ENCODE measurements at places on chromosomes 2 and 18.

- DNase-seq = no peak
These were observed 94.2 kb upstream of the FZD7 start for GRCh38 chr2:201939453-201939941.

DNA sequence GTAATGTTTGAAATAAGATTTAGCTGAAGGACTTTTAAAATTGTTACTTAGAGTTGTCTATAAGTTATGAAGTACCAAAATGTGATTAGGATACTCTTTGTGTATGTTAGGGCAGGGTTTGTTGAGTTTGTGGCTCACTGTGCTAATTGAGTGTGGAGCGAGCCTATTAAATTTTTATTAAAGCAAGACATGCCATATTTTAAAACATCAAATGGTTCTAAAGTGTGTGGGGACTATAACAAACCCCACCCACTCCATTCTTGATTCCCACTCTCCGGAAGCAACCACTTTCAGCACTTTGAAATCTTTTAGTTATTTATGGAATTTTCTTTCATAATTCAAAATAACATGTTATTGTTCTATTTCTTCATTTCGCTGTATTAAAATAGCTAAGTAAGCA lies 1.8 kb downstream of the HNMT start:
- no peak for DNase-seq

DNA sequence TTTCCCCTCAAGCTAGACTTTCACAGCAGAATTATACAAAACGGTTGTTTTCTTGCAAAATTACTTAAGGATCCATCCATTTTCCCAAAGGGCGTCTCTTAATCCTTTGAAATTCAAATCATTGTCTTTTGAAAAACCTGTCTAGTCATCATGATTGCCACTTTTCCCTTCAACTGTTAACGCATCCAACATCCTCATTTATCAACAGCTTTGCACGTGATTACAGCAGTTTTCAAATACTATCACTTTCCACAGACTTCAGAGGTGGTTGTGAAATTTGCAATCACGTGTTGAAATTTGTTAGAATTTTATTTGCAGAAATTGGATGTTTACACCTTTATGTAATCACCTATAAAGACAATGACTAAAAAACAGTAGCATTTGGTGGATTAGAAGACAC lies 304.4 kb upstream of the SLC39A10 start:
- DNase-seq = no peak

DNA sequence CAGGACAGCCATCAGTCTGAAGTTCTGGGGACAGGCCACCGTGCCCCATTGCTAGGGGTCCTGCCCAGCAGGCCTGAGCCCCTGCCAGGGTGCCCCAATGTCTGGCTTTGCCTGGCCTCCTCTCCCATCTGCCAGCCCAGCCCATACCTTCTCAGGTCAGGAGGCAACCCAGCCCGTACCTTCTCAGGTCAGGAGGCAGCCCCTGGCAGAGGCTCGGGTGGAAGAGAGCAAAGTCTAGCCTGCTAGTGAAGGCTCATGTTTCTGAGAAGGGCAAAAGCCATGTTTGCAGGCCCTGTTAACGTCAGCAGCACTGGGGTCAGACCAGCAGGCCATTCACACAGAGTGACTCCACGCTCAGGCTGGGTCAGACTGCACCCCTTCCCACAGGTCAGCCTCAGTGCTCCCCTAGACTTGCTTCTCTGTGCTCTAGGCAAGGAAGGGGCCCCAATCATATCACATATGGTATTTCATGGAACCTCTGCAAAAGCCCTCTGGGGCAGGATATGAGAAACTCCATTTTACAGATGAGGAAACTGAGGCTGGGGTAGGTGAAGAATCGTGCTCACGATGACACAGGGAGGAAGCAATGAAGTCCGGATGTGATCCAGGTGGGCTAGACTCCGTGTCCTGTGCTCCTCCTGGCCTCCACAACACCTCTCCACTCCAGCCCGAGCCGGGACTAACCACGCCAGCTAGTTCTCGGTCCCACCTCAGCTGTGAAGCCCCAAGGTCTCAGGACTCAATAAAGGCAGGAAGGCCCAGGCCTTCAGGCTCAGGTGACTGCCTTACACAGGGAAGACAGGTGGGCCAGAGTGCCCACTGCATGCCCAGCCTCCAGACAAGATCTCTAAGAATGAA lies 9.5 kb downstream of the SDC1 start:
- no peak for DNase-seq

DNA sequence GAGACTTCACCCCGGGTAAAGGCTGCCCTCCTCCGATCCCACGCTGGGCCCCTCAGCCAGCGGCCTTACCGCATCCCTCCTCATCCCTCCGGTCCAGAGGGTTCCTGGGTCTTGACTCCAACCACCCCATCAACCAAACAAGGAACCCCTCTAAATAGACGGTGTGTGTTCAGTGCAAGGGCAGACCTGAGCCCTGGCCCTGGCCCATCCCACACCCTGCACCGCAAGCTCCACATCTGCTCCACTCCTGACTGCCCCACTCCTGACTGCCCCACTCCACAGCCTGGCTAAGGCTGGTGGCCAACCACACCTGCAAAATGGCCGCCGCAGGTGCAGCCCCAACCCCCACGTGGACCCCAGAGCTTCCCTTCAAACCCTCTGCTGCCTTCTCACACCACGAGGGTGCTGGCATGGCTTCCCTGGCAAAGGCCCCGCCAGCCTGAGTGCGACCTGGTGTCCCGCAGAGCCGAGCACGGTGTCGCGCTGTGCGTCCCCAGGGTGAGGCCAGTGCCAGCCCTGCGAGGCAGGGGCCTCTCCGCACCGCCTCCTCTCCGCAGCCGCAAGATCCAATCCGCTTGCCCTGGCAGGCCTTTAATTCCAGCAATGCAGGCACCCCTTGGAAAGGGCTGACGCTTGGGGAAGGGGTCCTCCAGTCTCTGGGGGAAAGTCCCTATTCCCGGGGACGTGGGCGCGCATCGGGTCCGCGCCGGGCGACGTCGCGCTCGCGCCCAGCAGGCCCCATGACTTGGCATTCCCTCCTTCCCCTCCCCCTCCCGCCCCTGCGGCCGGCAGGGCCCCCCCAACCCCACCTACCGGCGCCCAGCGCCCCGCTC lies 1.5 kb downstream of the KIF1A start:
- no peak for DNase-seq
